ENCODE measurements at places on chromosomes 12 and 14.

DNA sequence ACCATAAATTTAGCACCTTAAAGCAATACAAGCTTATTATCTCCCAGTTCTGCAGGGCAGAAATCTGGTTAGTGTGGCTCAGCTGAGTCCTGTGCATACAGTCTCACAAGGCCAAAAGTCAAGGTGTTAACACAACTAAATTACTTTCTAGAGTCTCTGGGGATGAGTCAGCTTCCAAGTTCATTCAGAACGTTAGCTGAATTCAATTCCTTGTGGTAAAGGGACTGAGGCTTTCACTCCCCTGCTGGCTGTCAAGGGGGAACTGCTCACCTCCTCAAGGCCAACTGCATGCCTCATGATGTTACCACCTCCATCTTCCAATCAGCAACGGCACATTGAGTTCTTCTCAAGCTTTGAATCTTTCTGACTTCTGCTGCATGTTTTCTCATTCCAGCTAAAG, 27.6 kb downstream of the EML5 start:
- DNase-seq: no peak
- H3K4me3 ChIP-seq: no peak overlapping the region
- no peaks in the 10 kb centered on the region for H3K36me3 ChIP-seq
- no peaks in the 10 kb centered on the region for H3K27me3 ChIP-seq

GRCh38 chr14:93056840-93057585, 58.7 kb downstream of the ITPK1 start:
- H3K4me1 ChIP-seq: no peaks in the 10 kb centered on the region
- DNase-seq: no peak
- H3K27ac ChIP-seq: no peak overlapping the region
- H3K4me3 ChIP-seq: no peak overlapping the region
- no peaks in the 10 kb centered on the region for H3K36me3 ChIP-seq
- H3K27me3 ChIP-seq: no peaks in the 10 kb centered on the region

DNA sequence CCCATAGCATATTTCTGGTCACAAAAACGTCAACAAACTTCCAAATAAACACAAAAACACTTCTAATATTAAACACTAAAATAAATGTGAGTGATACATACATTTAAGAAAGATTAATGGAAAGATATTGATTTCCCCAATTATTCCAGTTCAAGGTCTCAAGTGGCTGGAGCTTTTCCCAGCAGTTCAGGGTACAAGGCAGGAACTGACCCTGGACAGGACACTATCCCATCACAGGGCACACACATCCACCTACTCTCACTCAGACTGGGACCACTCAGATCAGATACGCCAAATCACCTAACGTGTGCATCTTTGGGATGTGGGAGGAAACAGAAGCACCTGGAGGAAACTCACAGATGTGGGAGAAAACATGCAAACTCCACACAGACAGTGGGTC, 50.4 kb downstream of the GCH1 start:
- H3K36me3 ChIP-seq: no peaks in the 10 kb centered on the region
- DNase-seq: no peak
- H3K27ac ChIP-seq: no peak overlapping the region
- no peaks in the 10 kb centered on the region for H3K4me1 ChIP-seq
- H3K27me3 ChIP-seq: no peaks in the 10 kb centered on the region

DNA sequence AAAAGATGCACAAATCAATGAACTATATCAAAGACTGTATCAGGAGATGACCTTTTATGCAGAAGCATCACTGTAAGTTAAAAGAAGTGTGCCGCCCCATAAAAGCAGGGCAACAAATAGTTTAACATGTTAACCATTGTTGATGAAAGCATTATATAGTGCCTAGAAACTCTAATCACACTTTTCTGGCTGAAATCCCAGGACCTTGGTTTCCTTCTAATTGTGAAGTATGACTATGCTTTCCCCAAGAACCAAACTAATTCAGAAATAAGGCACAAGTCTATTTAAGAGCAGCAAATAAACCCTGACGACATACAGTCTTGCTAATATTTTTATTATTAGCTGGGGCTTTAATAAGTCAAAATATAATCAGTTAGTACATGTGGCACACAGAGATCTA, 21.7 kb downstream of the RACGAP1 start:
- H3K36me3 ChIP-seq: no peaks in the 10 kb centered on the region
- H3K27ac ChIP-seq: no peak overlapping the region
- no peaks in the 10 kb centered on the region for H3K4me1 ChIP-seq
- H3K27me3 ChIP-seq: no peaks in the 10 kb centered on the region
- H3K4me3 ChIP-seq: no peak overlapping the region
- DNase-seq: no peak

DNA sequence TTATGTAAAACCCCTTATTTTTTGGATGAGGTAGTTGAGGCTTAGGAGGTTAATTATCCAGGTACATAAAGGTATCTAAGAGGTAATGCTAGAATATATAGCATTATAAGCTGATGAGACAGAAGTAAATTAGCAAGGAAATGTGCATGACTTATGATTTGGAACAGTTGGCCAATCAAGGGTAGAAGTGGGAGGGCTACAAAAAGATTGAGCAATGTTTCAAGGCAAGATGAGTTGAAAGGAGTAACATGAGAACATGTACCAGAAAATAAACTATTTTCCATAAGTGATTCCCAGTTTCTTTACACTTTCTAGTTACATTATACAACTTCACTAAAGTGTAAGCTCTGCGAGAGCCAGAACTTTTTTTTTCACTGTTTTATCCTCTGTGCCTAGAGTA, 290.9 kb downstream of the LRIG3 start:
- no peak overlapping the region for H3K27ac ChIP-seq
- H3K36me3 ChIP-seq: no peaks in the 10 kb centered on the region
- DNase-seq: no peak
- no peaks in the 10 kb centered on the region for H3K4me1 ChIP-seq

DNA sequence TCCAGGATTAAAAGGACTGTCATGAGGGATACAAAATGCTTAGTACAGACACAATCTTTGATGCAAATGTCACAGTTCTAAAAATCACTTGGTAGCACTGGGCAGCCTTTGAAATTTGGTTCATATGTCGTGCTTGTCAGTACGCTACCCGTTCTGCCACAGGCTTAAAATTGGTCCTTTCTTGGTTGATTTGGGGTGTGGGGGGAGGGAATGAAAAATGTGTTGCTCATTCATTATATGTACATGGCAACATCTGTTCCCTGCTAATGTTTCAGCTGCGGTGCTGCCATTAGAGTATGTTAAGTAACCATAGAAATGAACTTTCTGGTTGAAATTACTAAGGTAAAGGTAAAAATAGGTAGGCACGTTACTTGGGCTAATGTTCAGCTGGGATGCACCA, 155.4 kb upstream of the ARHGAP5 start:
- no peaks in the 10 kb centered on the region for H3K27me3 ChIP-seq
- no peak overlapping the region for H3K4me3 ChIP-seq
- H3K27ac ChIP-seq: no peak overlapping the region
- DNase-seq: no peak

DNA sequence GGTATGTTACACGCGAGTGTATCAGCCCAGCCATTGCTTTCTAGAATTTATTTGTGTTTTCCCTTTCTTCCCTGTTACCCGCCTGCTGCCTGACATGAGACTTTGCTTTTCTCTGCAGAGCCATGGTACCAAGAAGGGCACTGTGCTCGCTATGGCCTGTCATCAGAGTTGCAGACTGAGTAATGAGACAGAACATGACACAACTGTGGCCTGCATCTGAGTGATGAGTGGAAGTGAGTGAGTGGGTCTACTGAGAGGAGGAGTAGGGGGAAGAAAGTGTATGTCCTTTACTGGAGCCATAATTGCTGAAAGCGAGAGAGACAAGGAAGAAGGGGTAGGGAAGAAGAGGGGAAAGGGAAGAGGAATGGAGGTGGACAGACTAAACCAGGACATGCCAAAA, 2.9 kb downstream of the RILPL1 start:
- no peak for DNase-seq
- H3K36me3 ChIP-seq: no peaks in the 10 kb centered on the region
- no peak overlapping the region for H3K4me3 ChIP-seq
- H3K4me1 ChIP-seq: peaks cover 18% of the 10 kb centered on the region
- no peaks in the 10 kb centered on the region for H3K27me3 ChIP-seq

DNA sequence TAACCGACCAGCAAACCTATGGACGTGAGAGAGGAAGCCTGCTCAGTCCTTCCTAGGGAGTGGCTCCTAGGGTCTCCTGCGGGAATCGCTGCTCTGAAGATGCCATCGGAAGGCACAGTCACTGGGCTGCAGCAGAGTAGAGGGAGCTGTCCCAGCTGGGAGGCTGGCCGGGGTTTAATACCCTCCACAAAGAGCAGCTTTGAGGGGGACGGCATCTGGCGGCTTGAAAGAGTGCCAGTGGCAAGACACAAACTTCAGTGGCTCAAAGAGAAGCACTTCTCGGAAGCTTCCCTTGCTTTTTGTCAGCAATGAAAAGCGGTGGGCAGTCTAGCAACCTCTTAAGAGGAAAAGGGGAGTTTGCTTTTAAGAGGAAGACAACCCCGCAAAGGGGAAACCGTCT, 114.6 kb downstream of the TMEM132C start:
- DNase-seq: no peak
- H3K27me3 ChIP-seq: peaks cover 8% of the 10 kb centered on the region
- no peak overlapping the region for H3K4me3 ChIP-seq
- no peak overlapping the region for H3K27ac ChIP-seq
- H3K36me3 ChIP-seq: no peaks in the 10 kb centered on the region

DNA sequence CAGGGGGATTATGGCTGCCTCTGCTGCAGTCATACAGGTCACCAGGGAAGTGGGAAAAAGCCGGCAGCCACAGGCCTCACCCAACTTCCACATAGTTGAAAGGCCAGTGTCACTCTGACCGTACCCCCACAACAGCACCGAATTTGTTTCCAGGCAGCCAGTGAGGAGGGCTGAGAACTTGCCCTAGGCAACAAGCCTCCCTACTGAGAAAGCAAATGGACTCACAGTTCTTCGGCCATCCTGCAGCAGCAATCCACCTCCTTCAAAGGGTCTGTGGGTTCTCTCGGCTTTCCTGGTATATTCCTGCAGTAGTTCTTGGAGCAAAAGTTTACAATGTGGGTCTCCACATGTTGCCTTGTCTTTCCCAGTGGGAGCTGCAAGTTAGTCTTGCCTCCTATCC, 251.3 kb downstream of the ETNK1 start:
- no peak overlapping the region for H3K27ac ChIP-seq
- no peaks in the 10 kb centered on the region for H3K36me3 ChIP-seq
- no peak overlapping the region for H3K4me3 ChIP-seq
- no peaks in the 10 kb centered on the region for H3K4me1 ChIP-seq
- H3K27me3 ChIP-seq: no peaks in the 10 kb centered on the region

- no peaks in the 10 kb centered on the region for H3K4me1 ChIP-seq
- H3K27ac ChIP-seq: no peak overlapping the region
Observed at GRCh38 chr14:78851189-78851588, 681.0 kb downstream of the NRXN3 start.

DNA sequence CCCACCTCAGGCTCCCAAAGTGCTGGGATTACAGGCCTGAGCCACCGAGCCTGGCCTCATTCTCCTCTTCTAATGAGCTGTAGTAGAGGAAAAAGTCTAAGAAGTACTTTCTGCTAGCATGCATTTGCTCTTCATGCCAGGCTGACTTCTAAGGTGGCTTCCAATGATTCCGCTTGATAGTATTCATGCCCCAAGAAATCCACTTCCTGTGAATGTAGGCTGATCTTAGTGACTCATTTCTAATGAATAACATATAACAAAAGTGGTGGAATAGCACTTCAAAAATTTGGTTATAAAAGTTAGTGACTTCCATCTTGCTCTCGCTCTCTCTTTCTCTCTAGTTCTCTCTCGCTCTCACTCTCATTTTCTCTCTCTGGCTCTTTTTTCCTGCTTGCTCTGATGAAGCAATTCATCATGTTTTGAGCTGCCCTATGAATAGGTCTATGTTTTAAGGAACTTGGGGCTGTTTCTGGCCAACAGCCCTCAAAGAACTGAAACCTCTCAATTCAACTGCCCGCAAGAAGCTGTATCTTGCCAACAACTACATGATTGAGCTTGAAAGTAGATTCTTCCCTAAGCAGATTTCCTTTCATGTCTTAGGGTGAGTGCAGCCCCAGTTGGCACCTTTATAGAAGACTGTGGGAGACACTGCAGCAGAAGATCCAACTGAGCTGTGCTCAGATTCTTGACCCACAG, 282.9 kb downstream of the RMST start:
- H3K4me3 ChIP-seq: no peak overlapping the region
- H3K27me3 ChIP-seq: no peaks in the 10 kb centered on the region
- H3K27ac ChIP-seq: peak overlapping the region; percentile 17
- H3K4me1 ChIP-seq: no peaks in the 10 kb centered on the region

DNA sequence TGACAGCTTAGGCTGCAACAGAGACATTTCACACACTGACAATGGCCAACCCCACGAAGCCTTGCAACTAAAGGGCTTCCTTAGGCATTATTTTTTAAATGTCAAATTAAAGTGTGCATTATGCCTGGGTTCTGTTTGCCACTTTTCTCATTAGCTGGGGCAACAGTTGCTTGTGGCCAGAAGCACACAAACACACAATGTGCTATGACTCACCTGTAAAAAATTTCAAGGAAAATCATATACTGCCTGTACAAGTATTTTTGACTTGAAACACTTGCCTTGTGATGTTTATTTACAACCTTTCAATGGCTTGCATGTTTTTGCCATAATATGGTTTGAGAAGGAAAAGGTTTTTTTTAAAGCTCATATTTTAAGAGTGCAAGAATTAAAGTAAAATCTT, 1.9 kb downstream of the NTN4 start:
- H3K27ac ChIP-seq: peak overlapping the region; percentile 96
- no peak for DNase-seq
- H3K4me3 ChIP-seq: peak overlapping the region; percentile 89

GRCh38 chr12:101671833-101672232, 25.6 kb upstream of the CHPT1 start:
- H3K27ac ChIP-seq: no peak overlapping the region
- H3K36me3 ChIP-seq: no peaks in the 10 kb centered on the region
- H3K4me1 ChIP-seq: no peaks in the 10 kb centered on the region
- DNase-seq: no peak
- no peaks in the 10 kb centered on the region for H3K27me3 ChIP-seq

DNA sequence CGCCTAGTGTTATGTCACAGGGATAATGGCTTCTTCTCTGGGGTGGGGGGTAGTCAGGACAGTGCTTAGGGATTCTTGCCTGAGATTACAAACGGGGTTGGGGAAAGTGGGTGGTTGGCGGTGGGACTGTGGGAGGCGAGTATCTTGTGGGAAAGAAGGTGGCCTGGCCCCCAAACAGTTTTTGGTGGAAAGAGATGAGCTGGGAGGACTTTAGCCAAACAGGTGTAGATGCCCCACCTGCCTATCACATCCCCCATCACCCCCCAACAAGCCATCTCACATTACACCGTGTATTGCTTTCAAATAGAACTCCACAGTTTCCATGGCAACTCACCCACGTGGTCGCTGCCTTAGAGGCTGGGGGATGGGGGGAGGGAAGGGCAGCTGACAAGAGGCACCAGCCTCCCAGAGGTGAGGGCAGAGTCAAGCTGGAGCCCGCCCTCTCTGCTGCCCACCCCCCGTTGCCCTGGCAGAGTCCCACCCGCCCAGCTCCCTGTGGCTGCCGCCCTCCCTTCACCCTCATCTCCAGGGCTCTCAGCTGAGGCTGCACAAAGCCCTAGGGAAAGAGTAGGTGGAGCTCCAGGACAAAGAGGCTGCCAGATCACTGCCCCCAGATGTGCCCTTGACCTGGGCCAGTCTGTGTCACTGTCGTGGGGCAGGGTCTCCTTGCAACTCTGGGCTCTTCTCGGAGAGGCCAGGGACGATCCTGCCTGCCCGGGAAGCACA, 98.3 kb downstream of the LRRC74A start:
- H3K27ac ChIP-seq: no peak overlapping the region
- no peaks in the 10 kb centered on the region for H3K27me3 ChIP-seq
- peaks cover 11% of the 10 kb centered on the region for H3K4me1 ChIP-seq
- no peak overlapping the region for H3K4me3 ChIP-seq

All from breast epithelium (tissue), 4 donors.